ENCODE measurements at places on chromosomes 12 and 14.

DNA sequence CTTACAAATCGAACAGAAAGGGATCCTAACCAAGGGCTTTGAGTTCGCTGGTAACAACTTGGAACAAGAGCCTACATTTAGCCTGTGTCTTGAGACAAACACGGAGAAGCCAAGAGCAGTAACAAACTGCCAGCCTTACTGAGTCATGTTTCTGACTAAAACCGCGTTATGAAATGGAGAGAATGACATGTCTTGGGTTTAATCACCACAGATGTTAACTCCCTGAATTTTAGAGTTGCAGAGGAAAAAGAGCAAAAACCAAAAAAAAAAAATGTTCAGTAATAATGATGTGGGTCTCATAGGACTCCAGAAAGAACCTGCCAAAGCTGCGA, 1.0 kb downstream of the BLTP3B start:
- peak; percentile 92 for DNase-seq

DNA sequence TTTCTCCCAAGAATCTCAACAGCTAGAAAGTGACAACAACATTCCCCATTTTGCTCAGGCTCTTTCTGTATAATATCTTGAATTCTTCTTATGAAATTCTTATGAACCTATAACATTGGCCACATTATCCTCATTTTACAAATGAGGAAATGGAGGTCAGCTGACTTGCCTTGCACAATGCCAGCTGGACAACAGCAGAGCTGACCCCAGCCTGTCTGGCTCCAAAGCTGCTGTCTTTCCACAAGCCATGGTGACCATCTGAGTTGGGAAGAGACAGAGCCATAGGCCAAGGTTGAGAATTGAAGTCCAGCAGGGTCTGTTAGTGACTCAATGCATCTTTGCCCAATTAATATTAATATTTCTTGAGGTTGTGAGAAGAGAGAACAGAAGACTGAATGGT, 87.3 kb downstream of the KSR2 start:
- no peak for DNase-seq

DNA sequence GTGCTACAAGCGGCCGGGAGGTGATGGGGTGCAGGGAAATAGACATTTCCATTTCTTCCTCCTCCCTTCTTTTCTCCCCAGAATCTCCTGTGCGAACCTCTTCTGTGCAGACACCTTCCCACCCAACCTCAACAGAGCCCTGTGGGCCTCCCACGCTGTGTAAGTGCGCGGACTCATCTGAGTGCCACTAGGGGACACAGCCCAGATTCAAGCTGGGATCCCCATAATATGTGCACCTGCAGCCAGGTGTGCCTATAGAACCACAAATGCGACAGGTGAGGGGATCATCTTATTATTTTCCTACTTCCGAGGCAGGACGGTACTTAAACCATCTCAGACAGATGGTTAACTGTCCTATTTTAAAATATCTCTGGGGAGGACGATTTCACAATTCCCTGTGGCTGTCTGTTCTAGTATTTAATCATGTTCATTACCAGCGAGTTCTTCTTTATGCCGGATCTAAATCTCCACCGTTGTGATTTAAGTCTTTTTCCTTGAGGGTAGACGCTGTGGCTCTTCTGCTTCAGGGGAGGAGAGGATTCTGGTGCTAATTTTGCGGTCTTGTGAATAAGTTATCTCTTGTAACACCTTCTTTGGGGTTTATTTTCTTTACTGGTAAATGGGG, 17.2 kb upstream of the CACNA1C start:
- DNase-seq = no peak

DNA sequence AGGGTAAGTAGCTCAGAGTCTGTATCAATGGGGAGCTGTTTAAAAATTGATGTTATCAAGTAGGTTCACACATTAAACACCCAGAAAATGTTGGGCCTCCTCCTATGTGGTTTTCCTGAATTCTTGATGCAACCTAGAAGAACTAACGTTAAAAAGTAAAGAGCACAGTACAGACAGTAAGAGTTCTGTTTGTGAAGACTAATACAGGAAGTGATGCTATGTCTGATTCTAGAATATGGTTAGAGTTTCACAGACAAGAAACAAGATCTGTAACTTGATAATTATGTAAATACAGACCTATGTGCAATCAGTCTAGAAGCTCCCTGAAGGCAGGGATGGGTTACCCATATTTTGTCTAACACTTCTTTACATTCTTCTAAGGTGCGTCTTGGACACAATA, 214.9 kb upstream of the BTG1 start:
- no peak for DNase-seq

DNA sequence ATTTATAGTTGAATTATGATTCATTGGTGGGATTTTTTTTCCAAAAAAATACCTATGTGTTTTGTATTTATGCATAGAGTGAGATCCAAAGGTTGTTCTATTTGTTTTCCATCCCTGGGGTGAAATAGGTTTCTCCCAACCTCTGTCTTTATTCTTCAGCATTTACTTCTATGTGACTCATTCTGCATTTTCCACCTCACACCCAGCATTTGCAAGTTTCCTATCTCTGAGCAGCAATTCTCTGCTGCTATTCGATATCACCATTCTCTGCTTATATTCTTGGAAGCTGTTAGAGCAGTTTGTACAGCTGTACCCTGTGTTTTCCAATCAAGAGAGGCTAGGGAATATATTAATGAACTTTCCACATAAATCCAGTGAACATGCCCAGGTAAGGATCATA, 538.9 kb downstream of the SNAPC1 start:
- no peak for DNase-seq

GRCh38 chr12:40616383-40616915, 75.8 kb upstream of the CNTN1 start:
- DNase-seq = no peak

- peak; percentile 49 for DNase-seq
These were observed 25.0 kb upstream of the HSPB8 start for GRCh38 chr12:119153477-119154434.

DNA sequence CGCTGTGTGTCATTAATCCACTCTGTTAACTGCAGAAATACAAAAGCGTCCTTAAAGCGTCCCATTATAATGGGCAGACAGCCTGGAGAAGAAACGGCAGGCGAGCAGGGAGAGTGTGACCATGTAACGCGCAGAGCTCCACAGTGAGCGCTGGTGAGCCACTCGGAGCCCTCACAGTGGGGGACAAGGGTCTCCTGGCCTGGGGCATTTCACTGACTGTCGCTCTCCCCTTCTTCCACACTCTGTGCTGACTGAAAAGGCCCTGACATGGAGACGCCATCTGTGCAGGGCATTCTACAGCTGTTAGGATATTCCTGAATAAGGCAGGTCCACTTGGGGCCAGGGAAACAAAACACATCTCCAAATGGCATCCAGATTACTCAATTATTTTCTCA, 24.2 kb downstream of the CCDC92 start:
- no peak for DNase-seq

- DNase-seq = no peak
These were observed 797.4 kb downstream of the RPS29 start for GRCh38 chr14:48788771-48789170.

- no peak for DNase-seq
These were observed 374.7 kb downstream of the ALG10 start for GRCh38 chr12:34396861-34397590.

DNA sequence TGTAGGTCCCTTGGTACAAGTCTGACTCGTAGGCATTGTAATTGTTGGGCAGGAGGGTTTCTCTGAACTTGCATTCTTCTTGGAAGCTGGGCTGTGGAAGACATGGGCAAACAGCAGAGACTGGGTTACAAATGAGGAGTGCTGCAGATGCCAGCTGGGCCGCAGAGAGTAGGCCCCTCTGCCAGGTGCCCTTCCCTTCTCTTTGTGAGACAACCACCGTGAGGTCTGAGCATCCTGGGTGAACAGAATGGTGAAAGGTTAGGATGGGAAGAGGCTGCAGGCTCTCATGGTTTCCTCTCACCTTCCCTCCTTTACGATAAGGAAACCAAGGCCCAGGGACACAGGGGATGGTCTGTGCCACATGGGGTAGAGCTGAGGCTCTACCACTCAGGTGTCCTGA, 11.3 kb downstream of the FGF6 start:
- no peak for DNase-seq

- no peak for DNase-seq
These were observed 1.5 kb upstream of the CLEC12A start for GRCh38 chr12:9969673-9970072.

- no peak for DNase-seq
These were observed 27.8 kb upstream of the DLK1 start for GRCh38 chr14:100698666-100699448.

- no peak for DNase-seq
These were observed 258.4 kb upstream of the SFSWAP start for GRCh38 chr12:131452444-131452860.

DNA sequence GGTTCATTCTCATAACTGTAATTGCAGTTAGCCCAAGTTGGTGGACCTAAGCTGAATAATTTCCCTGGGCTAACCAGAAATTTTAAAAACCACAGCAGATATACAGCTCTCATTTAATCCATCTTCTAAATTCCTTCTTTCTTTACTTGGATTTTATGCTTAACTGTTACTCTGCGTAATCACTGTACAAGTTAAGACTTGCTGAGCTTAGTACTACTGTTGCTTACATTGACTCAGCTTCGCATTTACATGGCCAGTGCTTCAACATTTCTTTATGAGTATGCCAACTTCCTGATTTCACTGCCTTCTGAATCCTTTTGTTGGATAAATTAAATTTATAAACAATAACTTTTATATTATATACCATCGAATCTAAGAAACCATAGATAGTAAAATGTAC, 147.4 kb downstream of the SLC38A4 start:
- DNase-seq = no peak

DNA sequence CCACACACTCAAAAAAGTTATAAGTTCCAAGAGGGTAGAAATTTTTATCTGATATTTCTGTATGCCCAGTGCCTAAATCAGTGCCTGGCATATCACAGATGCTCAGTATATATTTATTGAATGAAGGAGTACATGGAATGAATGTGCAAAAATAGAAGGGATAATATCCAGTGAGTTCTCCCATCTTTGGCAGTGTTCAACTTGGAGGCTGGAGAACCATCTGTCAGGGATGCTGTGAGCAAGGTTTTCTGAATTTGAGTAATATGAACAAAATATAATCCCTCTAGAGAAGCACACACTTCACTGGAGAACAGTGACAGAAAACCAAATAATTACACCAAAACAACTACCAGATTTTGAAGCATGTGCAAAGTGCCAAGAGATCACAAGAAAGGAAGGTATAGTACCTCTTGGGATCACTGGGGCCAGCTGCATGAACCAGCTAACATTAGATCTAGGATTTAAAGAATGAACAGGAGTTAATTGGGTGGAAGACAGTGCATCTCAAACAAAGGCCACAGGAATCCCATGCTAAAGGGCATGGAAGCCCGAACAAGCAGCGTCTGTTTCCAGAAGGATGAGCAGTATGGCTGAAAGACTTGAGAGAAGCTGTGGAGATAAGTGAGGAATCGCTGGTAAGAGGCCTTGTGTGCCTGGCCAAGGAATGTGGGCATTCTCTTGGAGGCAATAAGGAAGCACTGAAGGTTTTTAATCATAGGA, 11.5 kb downstream of the SLC8A3 start:
- no peak for DNase-seq

GRCh38 chr12:106114447-106115068, 24.2 kb downstream of the NUAK1 start:
- no peak for DNase-seq

- no peak for DNase-seq
These were observed 21.5 kb downstream of the KLHL28 start for GRCh38 chr14:44940211-44940610.

- no peak for DNase-seq
These were observed 122.5 kb upstream of the MAX start for GRCh38 chr14:65224799-65225198.

- no peak for DNase-seq
These were observed 45.3 kb upstream of the HECTD1 start for GRCh38 chr14:31252865-31253264.

DNA sequence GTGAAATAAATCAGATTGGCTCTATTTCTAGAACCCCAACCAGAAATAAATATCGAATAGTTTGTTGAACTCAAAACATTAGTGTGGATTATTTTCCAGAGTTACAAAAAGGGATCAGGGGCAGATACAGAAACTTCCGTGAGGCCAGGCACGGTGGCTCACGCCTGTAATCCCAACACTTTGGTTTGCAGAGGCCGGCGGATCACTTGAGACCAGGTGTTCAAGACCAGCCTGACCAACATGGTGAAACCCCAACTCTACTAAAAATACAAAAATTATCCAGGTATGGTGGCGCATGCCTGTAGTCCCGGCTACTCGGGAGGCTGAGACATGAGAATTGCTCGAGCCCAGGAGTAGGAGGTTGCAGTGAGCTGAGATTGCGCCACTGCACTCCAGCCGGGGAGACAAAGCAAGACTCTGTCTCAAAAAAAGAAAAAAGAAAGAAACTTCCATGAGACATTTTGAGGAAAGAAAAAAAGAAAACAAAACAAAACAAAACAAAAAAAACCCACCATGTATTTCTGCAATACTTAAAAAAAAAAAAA, 2.1 kb downstream of the FBXO21 start:
- no peak for DNase-seq

GRCh38 chr12:110780448-110780847, 37.8 kb upstream of the PPP1CC start:
- no peak for DNase-seq

GRCh38 chr14:104675447-104675846, 14.0 kb upstream of the INF2 start:
- no peak for DNase-seq

GRCh38 chr12:6888360-6888759, 15.3 kb upstream of the SPSB2 start:
- no peak for DNase-seq

- DNase-seq = no peak
These were observed 19.6 kb downstream of the SLC8B1 start for GRCh38 chr12:113315358-113315757.

DNA sequence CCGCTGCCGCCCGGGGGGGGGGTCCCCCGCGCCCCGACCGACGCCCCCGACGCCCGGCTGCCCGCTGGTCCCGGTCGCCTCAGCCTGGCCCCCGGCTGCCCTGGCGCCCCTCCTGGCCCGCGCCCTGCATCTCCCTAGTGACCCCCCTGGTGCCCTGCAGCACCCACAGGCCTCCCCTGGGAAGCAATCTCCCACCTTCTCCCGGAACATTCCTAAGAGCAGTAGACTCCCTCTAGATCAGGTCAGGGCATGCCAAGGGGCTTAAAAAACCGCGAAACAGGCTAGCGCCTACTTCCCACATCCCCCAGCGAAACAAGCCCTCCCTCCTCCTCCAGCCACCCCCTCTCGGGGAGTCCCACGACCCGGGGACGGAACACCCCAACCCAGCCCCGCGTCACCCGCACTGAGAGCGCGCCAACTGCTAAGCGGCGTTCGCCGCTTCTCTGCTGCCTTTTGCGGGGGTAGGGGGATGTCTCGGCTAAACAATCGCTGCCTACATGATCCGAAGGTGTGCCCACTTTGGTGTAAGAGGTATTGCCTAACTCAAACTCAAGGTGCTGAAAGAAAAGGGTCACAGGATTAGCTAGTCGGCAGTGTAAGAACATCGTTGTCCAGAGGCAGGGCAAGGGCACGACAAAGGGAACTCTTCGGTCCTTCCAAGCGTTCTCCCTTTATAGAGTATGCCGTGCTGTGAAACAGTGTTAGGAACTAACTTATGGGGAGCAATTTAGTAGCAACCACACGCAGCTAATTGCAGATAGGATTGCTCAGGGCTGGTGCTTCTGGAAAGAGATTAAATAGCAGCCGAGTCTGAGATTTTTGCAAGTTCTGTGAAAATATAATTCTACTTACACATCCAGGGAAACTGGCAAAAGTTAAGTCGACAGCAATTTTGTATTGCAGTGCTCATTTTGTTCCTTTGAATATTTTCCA, 619 bp upstream of the NTN4 start:
- peak; percentile 15 for DNase-seq

GRCh38 chr12:53750812-53751335, 905 bp downstream of the CISTR start:
- peak; percentile 23 for DNase-seq
